ENCODE measurements at places on chromosomes 4 and X.
A peak's percentile ranks its signal among the peaks of the same experiment; 100 is the strongest.

DNA sequence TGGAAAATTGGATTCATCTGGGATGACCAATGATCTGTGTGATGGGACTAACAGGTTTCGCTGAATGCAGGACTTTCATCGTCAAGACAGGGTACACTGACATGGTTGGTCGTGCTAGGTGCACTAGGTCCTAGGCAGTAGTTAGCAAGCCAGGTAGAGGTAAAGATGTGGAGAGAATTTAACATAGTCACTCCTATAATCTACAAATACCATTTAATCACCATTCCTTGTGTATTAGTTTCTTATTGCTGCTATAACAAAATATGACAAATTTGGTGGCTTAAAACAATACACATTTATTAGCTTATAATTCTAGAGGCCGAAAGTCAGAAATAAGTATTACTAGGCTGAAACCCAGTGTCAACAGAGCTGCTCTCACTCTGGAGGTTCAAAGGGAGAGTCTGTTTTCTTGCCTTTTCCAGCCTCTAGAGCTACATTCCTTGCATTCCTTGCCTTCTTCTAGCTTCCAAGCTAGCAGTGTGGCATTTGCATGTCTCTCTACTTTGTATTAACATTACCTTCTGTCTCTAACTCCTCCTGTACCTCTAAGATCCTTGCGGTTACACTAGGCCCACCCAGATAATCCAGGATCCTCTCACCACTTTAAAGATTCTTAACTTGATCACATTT is 98.7 kb upstream of the GRIA3 start:
- no peak for DNase-seq

GRCh38 chrX:40176351-40177116 is 78.8 kb upstream of the BCOR start:
- DNase-seq: peak; percentile 75

- no peak for DNase-seq
These were observed 25.9 kb downstream of the STPG2 start for GRCh38 chr4:98117363-98117762.

DNA sequence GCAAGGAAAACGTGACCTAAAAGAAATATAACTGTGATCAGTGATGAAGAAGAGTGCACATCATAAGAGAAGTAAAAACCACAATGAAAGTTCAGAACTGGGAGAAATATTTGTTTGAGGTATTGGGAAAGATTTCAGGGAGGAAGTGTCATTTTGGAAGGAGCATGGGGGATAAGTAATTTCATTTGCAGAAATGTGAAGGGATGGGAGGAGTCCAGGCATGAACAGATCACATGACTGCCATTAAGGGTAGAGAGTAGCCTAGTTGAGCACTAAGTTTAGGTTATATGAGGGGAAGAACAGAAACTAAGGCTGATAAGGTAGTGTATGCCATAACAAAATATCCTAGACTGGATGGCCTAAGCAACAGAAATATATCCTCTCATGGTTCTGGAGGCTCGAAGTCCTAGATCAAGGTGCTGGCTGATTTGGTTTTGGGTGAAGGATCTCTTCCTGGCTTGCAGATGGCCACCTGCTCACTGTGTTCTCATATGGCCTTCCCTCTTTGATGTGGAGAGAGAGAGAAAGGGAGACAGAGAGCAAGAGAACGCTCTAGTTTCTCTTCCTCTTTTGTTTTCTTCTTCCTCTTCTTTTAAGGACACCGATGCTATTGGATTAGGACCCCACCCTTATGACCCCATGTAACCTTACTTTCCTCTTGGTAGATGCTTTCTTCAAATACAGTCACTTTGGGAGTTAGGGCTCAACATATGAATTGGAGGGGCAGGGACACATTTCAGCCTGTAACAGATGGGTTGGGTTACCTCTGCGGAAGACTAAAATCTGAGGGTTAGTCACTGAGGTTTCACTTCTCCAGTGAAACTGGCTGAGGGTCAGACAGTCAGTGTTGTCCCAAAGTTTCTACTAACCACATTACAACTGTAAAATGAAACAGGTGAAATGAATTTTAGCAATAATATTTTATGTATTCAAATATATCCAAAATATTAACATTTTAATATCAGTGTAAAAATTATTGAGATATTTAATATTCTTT is 77.9 kb downstream of the EGF start:
- peak; percentile 31 for DNase-seq

GRCh38 chr4:20272411-20272872 is 20.7 kb downstream of the SLIT2 start:
- DNase-seq: no peak

DNA sequence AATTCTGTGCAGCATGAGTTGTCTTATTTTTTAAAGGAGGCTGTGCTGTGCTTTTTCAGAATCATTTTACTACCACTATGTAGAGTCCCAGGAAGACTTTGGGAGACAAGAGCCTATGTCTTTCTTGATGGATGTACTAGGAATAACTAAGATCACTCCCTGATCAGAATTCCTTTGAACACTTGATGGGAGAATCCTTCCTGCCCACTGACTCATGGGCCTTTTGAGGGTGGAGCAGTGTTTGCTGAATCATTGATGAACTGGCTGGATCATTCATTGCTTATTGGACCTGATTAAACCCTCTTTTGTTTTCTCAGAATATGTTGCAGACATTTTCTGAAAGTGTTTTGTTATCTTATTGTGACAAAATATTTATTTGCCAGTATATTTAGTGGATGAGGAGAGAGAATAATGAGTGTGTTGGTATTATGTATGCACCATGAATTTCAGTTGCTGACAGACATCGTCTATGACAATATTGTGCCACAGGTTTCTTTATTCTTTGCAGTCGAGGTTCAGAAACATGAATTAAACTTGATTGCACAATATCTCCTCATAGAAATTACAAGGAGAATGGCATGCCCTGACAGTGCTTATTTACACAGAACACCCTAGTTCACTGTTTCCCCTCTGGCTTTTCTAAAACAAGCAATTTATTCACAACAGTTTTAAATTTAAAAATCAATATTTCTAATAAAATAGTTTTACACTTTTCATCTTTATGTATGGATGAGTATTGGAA is 36.3 kb downstream of the POU4F2 start:
- no peak for DNase-seq

DNA sequence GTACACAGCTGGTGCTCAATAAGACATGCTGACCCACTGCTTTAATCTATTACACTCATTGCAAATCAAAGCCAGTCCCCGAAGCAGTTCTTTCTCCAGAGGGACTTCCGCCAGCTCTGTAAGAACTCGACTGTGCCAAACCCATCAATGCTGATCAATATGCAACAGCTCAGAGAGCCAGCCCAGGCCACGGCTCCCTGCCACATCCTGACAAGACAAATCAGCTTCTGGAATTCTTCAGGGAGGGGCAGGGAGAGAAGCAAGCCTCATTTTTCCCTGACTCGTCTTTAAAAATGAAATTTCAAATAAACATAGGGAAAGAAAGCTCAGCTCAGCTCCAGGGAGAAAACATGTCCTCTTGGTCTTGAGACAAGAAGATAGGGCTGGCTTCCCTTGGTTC is 5.3 kb upstream of the ADRA2C start:
- no peak for DNase-seq

Data from CD4-positive, alpha-beta T cell (primary cell).